Esophagus squamous epithelium (tissue), 5 donors: ENCODE measurements at places on chromosomes 5 and 9.

GRCh38 chr9:27181381-27181780, 72.4 kb downstream of the TEK start:
- no peak for DNase-seq

GRCh38 chr5:52998552-52999313, 9.6 kb downstream of the ITGA2 start:
- no peak for DNase-seq

DNA sequence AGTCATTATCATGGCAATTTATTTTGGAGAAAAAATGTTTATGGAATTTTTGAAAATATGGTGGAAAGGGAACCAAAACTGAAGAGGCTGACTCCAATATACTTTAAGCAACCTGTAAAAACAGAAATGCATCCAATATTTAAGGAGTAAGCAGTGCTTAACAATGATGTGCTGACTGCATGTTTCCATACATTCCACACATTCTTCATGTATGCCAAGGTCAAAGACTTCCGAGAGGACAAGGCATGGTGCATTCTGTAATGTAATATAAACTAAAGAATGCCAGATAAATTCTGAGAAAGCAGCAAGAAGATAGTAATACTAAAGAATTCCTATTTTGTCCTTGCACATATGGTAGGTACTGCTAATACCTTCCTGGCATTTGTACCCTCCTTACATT, 2015.9 kb upstream of the CDH9 start:
- DNase-seq, result no peak

DNA sequence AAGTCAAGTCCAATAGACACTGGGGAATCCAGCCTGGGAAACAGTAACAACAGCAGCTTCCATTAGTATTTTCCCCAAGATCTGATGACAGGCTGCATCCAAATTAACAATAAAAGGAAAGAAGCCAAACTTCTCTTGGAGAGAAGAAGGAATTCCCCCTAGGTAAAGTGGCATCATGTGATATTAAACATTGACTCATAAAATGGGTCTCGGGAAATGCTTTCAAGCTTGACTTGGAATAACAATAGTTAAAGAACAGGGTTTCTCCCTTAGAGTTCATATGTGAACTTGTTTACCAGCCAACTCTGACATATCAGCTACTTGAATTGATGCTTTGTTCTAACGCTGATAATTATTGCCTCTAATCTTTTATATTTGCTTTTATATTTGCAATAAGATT, 45.4 kb downstream of the ENTREP1 start:
- no peak for DNase-seq

GRCh38 chr9:7273575-7273974, 515.8 kb downstream of the KDM4C start:
- DNase-seq, result no peak

DNA sequence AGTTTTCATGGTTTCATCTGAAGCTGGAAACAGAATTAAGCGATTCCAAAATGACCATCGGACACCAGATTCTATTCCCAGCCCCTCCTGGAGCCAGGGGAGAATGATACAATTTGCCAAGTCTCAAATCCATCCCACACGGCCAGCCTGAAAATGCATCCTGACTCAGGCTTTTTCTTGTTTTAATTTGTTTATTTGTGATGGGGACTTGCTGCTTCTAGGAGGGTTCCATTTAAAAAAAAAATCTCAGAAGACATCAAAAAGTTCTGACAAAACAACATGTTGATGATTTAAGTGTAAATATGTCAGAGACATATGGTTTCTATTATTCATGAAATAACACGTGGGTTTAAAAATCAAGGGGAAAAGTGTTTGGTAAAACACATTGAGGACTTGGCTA, 173.2 kb downstream of the GAS1 start:
- no peak for DNase-seq

GRCh38 chr9:7451062-7451461, 348.5 kb downstream of the DMAC1 start:
- DNase-seq, result no peak

DNA sequence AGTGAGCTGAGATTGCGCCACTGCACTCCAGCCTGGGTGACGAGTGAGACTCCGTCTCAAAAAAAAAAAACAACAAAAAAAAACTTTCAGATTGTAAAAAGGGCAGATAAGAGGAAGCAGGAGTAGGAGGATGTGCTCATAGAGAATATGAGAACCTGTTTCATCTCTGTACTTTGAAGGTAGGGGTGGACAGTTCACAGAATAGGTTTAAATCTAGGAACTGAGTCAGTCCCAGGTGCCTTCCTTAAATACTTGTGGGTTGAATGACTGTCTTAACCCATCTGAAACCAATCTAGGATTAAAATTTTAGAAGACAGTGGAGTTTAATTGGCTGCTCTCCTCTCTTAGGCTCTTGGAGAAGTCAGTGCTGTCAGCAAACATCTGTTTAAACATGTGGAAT, 12.4 kb downstream of the POLK start:
- DNase-seq, result no peak

DNA sequence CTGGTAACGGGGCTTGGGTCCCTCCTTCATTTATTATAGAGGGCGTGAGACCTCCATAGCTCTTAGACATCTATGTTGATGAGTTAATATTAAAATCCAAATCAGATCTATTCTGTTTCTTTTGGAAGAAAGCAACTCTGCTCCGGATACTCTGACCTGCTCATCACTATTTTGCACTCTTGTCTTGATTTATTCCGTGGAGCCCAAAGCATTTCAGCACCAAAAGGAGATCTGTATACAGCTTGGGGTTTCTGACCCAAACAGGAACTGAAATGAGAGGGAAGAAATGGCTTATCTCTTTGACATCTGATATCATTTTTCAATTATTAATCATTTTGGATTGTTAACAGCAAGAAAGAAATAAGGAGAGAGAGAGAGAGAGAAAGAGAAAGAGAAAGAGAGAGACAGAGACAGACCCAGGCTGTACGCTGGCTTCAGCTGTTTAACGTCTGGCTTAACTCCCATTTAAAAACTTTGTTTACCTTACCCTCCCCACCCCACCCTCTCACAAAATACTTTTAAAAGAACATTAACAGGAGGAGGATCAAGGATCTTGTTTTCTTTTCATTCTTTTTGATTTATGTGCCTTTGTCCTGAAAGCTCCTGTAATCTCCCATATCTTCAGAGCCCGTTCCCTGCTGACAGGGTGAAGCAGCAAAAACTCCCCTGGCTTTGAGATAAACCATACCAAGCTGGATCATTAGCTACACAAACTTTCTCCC, 231.4 kb upstream of the TUT7 start:
- no peak for DNase-seq

DNA sequence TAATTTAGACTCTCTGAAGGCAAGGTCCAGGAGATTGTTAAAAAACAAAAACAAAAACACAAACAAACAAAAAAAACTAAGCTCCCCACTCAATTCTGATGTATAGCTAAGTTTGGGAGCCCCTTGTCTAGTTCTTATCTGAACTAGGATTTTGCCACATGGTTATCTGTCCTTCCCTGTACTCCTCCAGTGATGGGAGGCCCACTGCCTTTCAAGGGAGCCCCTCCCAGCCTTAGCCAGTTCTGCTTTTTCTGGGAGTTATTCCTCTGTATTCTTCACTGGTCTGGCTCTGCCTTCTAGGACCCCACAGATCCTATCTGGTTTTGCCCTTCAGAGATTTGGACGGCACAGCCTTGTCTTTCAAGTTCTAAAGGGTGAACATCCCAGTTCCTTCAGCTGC, 2.1 kb upstream of the ALDH1B1 start:
- no peak for DNase-seq

- DNase-seq, result no peak
Observed at GRCh38 chr5:133969654-133970324, 1.4 kb upstream of the C5orf15 start.

DNA sequence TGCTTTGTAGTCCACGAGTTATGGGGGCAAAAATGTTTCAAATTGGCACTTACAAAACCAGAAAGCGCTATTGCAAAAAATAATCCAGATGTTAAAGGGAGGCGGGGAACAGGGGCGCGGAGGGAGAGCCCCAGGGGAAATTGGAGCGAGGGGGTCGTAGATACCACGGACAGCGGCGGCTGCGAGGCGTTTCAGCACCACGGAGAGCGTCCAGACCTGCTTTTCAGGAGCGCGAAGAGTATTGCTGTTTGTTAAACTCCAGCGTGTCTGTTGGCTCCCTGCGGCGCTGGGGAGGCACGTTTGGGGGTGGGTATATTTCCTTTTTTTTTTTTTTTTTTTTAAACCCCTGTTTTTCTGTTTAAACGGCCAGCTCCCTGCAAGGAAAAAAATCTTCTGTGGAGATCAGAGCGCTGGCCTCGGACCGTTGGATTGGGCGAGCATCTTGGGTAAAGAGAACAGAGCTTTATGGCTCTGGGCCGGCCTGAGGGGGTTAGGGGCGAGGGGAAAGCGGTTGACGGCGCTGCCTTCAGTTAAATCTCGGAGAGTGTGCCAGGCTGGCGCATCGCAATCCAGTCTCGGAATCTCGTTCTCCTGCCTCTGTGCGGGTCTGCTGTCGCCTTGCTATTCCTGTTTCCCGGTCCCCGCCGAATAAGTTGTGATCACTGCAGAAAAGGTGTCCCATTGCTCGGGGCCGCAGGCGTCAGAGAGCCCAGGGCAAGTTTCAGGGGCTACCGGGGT, at the start of gene GLRA1:
TSS of gene GLRA1 (minus strand) at position 288 of the 738 bp plus-strand sequence. CDS start 302 bp downstream, outside the sequence.
- no peak for DNase-seq

DNA sequence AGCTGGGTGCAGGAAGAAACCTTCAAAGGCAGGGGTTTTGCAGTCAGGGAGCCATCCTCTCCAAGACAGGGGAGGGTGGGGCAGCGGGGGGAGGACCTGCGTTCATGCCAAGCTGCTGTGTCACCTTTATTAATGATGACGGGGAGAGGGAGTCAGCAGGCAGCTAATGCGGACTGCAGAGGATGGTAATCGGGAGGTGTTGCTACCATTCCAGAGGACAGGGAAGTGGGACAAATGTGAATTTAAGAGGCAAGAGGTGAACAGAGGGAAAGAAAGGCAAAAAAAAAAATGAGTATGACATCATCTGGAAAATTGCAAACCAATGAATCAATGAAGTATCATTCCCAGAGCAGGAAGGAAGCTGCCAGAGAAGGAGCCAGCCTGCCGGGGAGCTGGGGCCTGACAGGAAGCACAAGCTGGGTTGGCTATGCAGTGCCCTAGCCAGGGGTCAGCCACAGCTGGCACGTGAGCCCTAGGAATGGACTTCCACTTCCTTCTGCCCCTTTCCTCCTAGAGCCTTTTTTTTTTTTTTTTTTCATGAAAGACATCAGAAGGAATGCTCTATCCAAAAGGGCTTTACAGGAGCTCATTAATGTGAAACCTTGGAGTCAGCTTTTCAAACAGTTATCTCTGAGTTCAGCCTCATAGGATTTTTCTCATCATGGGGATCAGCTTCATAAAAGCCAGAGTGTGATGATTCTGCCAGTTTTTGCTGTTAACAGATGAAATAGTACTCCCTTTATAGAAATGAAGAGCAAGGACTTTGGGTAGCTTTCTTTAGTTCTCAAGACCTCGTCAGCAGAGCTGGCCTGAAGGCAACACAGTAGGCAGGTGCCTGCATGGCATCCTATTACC, 9.2 kb downstream of the INSYN2B start:
- no peak for DNase-seq

GRCh38 chr9:98442114-98442513, 186.7 kb upstream of the TBC1D2 start:
- no peak for DNase-seq

- no peak for DNase-seq
Observed at GRCh38 chr9:131630205-131630831, 85.0 kb downstream of the PRRT1B start.

- no peak for DNase-seq
Observed at GRCh38 chr9:77215874-77216273, 38.5 kb downstream of the VPS13A start.

DNA sequence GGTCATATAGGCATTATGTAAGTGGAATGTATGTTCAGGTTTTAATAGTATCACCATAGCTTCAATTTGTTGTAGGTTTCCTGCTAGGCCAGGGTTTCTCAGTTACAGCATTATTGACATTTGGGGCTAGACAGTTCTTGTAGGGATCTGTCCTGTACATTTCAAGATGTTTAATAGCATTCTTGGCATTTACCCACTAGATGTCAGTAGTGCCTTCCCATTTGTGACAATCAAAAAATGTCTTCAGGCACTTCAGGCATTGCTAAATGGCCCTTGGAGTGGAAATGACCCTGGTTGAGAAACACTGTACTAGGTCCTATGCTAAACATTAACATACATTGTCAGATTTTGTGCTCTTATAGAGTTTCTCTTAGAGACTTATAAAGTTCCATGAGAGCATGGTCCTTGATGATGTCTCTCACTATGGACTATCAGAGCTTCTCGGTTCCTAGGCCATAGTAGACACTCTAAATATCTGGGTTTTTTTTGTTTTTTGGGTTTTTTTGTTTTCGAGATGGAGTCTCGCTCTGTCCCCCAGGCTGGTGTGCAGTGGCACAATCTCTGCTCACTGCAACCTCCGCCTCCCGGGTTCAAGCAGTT, 1.4 kb downstream of the KIF20A start:
- no peak for DNase-seq

DNA sequence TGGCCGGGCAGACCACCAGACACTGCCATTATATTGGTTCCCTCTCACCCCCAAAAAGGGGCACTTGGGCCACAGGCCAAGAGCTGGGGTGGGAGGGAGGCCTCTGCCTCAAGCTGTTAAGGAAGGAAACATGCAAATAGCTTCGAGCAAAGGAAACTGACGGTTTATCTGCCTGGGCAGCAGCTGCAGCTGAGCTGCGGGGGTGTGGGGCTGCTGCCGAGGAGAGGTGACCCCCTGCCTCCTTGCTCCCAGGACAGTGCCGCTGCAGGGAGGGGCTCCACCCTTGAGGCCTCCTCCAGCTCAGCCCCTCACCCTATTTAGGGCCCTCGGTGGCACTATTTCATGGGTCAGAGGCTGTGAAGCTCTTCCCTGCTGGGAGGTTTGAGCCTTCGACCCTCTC, 789 bp downstream of the DOK3 start:
- no peak for DNase-seq

DNA sequence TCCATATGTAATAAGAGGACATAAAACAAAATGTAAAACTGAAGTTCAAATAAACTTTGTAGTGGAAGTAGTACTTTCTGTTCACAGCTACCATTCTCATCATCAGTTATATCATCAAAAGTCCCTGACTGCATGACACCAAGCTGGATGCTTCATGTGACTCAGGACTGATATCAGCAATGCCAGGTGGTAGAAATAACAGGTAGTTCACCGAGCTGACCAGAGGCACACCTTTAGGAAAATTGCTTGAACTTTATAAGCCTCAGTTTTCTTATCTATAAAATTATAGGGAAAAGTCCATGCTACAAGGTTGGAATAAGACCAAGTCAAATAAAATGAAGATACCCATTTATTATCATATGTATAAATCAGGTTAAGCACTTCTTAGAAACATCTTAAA, 124.9 kb upstream of the PTGER4 start:
- DNase-seq, result no peak

DNA sequence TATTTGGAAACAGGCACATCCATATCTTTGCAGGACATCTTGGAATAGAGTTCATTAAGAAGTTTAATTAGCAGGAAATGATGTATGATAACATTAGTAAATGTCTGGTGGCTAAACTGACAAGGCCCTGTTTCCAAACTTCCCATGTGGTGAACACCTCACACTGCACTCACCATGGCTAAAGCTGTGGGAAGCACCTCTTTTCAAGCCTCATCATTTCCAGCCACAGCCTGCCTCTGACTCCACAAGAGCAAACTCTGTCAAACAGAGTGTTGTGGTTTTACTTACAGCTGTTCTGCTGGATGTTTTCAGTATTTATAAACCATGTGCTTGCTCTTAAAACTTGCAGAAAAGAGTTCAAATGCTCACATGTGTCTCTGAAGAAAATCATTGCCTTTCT, 14.9 kb upstream of the NDUFB6 start:
- no peak for DNase-seq
